Neural crest cell (in vitro differentiated cells): ENCODE measurements at places on chromosomes 1 and 21. TPM values are rescaled to one million over a fixed set of nuclear protein-coding genes. Genes with fewer than 3 reads are reported as not detected.
A peak's percentile ranks its signal among the peaks of the same experiment; 100 is the strongest.

DNA sequence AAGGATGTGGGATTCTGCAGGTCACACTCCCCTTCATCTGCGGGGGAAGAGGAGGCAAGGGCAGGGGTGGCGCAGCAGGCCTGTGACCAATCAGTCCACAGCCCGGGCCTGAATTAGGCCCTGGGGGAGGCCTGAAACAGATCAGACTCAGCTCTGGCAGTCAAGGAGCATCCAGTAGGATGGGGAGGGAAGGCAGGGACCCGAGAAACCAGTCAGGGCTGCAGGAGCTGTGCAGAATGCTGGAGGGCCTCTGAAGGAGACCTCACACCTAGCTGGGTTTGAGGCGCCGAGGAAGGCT is 12.7 kb downstream of the TNNT2 start:
- no peaks in the 10 kb centered on the region for H3K36me3 ChIP-seq
- H3K4me3 ChIP-seq: no peak overlapping the region
- H3K4me1 ChIP-seq: no peaks in the 10 kb centered on the region
- no peak for DNase-seq

DNA sequence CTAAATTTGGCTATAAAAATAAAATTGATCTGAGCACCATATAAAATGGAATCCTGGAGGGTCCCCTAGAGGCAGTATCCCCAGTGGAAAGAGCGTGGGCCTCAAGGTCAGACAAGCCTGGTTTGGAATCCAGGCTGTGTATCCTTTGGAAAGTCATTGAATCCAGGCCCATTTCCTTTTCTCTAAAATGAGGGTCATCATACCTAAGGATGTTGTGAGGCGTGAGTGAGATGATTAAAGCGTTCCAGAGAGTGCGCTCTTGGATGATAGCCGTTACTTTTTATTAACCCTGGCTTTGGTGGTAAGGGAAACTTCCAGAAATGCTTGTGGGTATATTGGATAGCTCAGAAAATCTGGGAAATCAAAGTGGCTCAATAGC is 683 bp upstream of the ZNF436 start:
- peaks cover 6% of the 10 kb centered on the region for H3K36me3 ChIP-seq
- peaks cover 62% of the 10 kb centered on the region for H3K4me1 ChIP-seq
- H3K4me3 ChIP-seq: peak overlapping the region; percentile 98
- H3K27ac ChIP-seq: peak overlapping the region; percentile 4

- H3K27ac ChIP-seq: peak overlapping the region; percentile 65
- H3K27me3 ChIP-seq: no peaks in the 10 kb centered on the region
- peaks cover 33% of the 10 kb centered on the region for H3K4me1 ChIP-seq
- no peaks in the 10 kb centered on the region for H3K36me3 ChIP-seq
- DNase-seq: no peak
- H3K4me3 ChIP-seq: no peak overlapping the region
Observed at GRCh38 chr1:94068096-94068998, 52.6 kb downstream of the ABCA4 start.

- H3K4me1 ChIP-seq: no peaks in the 10 kb centered on the region
- H3K4me3 ChIP-seq: no peak overlapping the region
- peaks cover 4% of the 10 kb centered on the region for H3K36me3 ChIP-seq
- DNase-seq: no peak
- H3K27ac ChIP-seq: no peak overlapping the region
- H3K27me3 ChIP-seq: no peaks in the 10 kb centered on the region
Observed at GRCh38 chr1:209839875-209840546, 12.2 kb downstream of the UTP25 start.

DNA sequence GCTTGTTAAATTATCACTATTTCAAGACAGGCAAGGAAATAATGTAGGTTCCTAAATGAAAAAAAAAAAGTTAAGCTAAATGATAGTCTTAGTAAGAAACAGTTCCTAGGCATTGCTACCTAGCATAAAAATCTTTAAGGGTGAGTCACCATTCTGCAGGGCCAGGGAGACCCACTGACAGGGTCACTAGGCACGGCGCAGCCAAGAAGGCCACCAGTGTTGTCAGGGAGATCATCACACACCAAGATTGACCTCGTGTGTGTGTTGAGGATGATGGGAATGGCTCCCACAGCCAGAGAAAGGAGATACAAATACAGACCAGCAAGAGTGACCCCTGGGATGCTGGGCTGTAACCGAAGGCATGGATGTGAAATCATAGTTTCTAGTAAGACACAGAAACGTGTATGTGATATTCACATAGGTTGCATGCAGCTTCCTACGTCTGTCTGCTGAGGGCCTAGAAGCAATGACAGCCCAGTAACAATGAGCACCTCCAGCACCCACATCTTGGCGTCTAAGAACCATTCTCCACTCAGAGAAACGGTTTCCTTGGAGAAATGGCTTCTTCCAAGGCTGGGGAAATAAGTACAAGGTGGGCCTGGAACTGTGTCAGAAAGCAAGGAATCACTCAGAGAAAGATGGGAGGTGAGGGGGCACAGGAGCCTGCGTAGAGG is 29.1 kb downstream of the RIPK4 start:
- peaks cover 9% of the 10 kb centered on the region for H3K27me3 ChIP-seq
- H3K4me1 ChIP-seq: no peaks in the 10 kb centered on the region
- H3K4me3 ChIP-seq: no peak overlapping the region

GRCh38 chr1:224133741-224134299 is 19.9 kb downstream of the FBXO28 start:
- H3K4me3 ChIP-seq: no peak overlapping the region

- no peak for DNase-seq
- no peaks in the 10 kb centered on the region for H3K36me3 ChIP-seq
- H3K4me1 ChIP-seq: peaks cover 4% of the 10 kb centered on the region
- no peak overlapping the region for H3K27ac ChIP-seq
Observed at GRCh38 chr1:114671011-114671938, 1.4 kb upstream of the DENND2C start.

DNA sequence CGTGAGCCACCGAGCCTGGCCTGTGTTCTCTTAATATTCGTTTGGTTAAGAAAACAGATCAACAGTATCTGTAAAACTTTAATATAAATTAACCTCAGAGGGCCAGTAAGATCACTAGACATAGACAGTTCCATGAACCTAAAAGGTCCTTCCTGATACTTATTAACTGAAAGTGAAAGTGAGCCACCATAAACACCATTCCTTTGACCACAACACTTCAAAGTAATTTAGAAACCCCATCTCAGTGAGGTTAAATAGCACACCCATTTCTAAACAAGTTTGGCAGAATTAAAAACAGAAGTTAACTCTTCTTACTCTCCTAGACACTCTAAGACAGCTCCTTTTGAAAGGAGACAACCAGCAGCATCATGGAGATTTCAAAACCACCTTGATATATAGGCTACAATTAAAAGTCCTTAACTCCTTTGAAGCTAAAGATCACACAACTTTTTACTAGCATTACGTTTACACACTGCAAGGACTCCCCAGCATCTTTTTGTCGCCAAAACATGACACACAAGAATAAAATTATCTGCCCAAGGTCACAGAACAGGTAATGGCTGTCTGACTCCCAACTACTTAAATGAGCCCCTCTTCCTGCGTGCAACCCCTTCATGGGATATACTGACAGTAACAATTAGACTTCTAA is 2.2 kb downstream of the RNF19B start:
- DNase-seq: no peak
- H3K4me1 ChIP-seq: peaks cover 35% of the 10 kb centered on the region
- peak overlapping the region; percentile 80 for H3K4me3 ChIP-seq

- DNase-seq: peak; percentile 55
- H3K27ac ChIP-seq: no peak overlapping the region
- peaks cover 10% of the 10 kb centered on the region for H3K27me3 ChIP-seq
Observed at GRCh38 chr1:154328318-154329151, 3.2 kb downstream of the ATP8B2 start.

The OR2W3 gene
- total RNA-seq: 0.75 and 0.96 TPM in 2 replicates
